Fibroblast of skin of back (primary cell): ENCODE measurements at places on chromosomes 4 and X.
A peak's percentile ranks its signal among the peaks of the same experiment; 100 is the strongest.

GRCh38 chrX:30489323-30489722 lies 88.2 kb downstream of the TASL start:
- DNase-seq: no peak

GRCh38 chr4:120443116-120443515 lies 376.5 kb upstream of the MAD2L1 start:
- DNase-seq: peak; percentile 97

- DNase-seq: no peak
Observed at GRCh38 chr4:112410364-112410763, 105.6 kb downstream of the NEUROG2 start.

- no peak for DNase-seq
Observed at GRCh38 chr4:5884796-5885195, 8.1 kb downstream of the CRMP1 start.

- DNase-seq: no peak
Observed at GRCh38 chrX:41952102-41952501, 28.7 kb upstream of the CASK start.

- DNase-seq: peak; percentile 14
Observed at GRCh38 chr4:68748181-68748991, 67.4 kb upstream of the UGT2B10 start.

- no peak for DNase-seq
Observed at GRCh38 chr4:6395466-6396228, 76.8 kb downstream of the PPP2R2C start.

DNA sequence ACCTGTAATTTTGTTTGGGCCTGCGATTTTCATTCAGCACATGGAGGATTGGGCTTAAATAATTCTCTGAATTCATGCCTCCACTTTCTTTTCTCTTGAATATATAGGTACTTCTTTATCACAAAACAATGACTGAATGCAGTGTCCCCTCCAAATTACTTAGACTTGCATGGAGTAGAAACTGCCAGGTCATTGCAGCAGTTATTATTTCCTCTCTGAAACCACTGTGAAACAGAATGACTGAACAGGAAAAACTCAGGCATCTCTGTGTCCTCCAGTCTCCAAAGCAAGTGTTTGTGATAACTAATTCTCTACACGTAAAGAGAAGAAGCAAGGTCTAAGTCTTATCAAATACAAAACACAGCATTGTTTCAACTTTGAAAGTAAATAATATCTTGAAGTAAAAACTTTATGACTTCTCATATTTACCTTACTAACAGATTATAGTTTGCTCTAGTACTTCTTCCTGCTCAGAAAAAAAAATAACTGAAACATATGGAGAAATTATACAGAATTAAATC lies 144.5 kb upstream of the DIAPH2 start:
- DNase-seq: no peak

DNA sequence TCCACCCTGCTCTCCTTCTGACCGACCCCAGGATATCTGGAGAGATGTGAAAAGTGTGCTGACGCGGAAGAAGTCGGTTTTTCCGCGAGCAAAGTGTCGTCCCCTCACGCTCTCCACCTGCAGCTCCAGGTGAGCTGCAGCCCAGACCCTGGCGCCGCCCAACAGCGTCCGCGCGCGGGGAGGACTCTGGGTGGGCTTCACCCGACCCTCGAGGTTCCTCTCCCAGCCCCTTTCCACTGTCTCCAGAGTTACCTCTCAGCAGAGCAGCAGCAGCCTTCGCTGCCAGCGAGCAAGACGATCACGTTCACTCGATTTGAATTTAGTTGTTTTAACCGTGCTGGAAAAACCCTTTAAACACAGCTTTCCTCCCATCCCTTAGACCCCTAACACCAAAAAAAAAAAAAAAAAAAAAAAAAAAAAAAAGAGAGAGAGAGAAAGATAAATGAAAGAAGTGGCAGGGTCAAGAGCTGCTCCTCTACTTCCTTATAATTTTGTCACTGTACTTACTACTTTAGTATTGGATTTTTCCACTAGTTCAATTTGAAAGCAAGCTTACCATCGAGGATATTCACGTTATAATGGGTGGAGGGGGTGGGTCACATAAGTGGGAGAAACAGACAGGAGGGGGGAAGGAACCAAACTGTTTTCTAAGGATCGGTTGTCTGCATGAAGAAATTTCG lies 758 bp upstream of the NR3C2 start:
- DNase-seq: no peak

GRCh38 chr4:186326391-186326790 lies 60.4 kb downstream of the F11 start:
- no peak for DNase-seq

- DNase-seq: no peak
Observed at GRCh38 chrX:38879631-38880220, 78.5 kb downstream of the MID1IP1 start.

DNA sequence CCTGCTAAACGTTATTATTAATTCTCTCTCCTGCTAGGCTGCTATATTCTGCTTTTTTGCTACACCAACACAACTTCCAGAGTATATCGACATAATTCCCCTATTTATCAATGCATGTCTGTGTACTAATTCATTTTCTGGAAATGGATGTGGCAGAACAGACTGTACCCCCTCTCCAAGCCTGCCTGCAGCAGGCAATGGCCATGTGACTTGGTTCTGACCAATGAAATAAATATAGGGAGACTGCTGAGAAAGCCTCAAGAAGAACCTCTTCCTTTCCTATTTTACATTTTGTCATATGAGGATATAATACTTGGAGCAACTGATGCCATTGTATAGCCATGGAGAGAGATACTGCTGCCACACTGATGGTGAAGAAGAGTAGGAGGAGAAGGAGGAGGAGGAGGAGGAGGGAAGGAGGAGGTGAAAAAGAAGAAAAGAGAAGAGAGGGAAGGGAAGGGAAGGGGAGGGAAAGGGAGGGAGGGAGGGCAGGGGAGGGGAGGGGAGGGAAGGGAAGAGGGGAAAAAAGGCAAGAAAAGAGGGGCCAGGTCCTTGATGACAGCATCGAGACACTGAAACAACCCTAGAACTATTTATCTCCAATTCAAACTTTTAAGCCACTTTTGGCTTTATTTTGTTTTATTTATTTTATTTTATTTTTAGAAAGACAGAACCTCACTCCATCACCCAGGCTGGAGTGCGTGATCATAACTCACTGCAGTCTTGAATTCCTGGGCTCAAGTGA lies 57.0 kb upstream of the SPP1 start:
- DNase-seq: no peak

DNA sequence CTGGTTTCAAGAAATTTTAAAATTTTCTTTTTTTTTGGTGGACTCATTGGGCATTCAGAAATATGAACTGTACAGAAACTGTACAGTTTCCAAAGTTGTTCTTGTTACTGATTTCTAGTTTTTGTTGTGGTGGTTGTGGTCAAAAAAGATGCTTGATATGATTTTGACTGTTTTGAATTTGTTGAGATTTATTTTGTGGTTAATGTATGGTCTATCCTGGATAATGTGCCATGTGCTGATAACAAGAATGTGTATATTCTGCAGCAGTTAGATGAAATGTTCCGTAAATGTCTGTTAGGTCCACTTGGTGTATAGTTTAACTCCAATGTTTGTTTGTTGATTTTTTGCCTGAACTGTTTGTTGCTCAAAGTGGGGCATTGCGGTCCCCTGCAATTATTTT lies 127.6 kb upstream of the NUDT6 start:
- DNase-seq: no peak

DNA sequence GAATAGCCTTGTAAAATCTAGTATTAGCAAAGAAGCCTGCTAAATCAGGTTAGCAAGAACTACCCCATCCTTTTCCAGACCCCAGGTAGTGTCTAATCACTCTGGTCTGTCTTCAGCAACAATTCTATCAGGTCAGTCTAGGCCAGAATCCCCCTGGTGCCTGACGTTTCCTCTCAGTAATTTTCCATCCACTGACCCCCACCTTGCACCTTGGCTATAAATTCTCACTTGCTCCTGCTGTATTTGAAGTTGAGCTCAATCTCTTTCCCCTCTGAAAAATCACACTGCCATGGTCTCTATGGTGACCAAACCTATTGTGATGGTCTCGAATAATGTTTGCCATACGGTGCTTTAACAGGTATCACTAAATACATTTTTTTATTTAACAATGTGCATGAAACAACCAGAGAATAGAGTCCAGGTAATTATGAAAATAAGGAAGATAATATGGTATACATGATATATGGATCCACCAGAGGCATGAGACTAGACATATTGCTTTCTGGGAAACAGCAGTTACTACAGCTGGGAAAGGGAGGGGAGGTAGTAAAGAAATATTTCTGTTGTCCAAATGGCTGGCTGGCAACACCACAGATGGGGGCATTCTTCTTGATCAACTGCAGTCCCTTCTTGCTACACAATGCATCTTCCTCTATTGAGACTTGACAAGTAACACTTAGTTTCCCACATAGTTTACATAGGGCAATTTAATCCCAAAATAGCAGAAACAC lies 33.8 kb downstream of the CXCL1 start:
- no peak for DNase-seq

GRCh38 chr4:134567461-134567860 lies 365.9 kb upstream of the PABPC4L start:
- DNase-seq: no peak

- no peak for DNase-seq
Observed at GRCh38 chr4:55756208-55756607, 63.4 kb upstream of the EXOC1L start.

GRCh38 chr4:158769175-158769921 lies 522 bp downstream of the FNIP2 start:
- DNase-seq: peak; percentile 59

- DNase-seq: peak; percentile 26
Observed at GRCh38 chrX:151396042-151396824, 773 bp upstream of the VMA21 start.

DNA sequence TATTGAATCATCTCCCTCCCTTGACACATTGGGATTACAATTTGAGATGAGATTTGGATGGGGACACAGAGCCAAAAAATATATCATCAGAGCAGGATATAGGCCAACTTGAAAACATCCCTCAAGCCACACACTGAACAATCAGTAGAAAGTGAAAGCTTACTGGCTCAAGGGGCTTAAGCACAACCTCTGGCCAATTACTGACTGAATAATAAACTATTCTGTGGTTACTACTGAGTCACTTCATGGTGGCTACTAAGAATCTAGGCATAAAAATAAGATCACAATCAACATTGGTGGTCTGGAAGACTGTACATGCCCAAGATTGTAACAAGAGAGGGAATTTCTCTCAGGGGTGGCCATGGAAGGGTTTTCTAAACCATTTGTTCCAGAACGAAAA lies 27.4 kb upstream of the GPR174 start:
- peak; percentile 43 for DNase-seq

- peak; percentile 58 for DNase-seq
Observed at GRCh38 chrX:71622576-71623450, 4.5 kb upstream of the CXCR3 start.

- DNase-seq: no peak
Observed at GRCh38 chrX:138411048-138411447, 300.5 kb downstream of the FGF13 start.

GRCh38 chr4:43567644-43568043 lies 675.1 kb downstream of the GRXCR1 start:
- no peak for DNase-seq

DNA sequence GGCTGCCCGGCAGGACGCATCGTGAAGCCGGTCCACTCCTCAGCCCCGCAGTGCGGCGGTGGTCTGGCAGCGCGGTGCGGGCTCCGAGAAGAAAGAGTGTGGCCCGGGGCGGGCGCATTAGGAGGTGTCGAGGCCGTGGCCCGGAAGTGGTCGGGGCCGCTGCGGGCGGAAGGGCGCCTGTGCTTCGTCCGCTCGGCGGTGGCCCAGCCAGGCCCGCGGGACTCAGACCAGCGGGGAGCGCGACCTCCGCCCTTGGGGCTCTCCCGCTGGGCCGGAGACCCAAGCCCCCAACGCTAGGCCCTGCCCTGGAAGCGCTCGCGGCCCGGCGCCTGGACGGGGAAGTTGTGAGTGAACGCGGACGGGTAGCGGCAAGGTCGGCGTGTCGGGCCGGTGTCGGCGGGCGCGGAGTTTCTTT lies 60.0 kb downstream of the HS3ST1 start:
- no peak for DNase-seq

DNA sequence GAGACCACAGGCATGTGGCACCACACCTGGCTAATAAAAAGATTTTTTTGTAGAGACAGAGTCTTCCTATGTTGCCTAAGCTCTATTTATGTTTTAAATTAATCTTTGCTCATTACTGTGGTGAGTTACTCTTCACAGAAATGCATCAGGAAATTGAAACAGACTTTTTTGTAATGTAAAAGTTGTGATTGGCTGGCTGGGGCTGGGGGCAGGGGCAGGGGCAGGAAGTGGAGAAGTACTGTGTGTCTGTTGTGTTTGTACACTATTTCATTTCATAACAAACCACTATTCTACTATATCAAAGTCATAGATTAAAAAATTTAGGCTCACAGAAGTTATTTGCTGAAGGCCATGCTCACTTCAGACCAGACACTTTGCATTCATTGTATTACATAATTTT lies 19.1 kb upstream of the ABRAXAS1 start:
- DNase-seq: no peak
